ENCODE measurements at places on chromosomes 5 and 9.

DNA sequence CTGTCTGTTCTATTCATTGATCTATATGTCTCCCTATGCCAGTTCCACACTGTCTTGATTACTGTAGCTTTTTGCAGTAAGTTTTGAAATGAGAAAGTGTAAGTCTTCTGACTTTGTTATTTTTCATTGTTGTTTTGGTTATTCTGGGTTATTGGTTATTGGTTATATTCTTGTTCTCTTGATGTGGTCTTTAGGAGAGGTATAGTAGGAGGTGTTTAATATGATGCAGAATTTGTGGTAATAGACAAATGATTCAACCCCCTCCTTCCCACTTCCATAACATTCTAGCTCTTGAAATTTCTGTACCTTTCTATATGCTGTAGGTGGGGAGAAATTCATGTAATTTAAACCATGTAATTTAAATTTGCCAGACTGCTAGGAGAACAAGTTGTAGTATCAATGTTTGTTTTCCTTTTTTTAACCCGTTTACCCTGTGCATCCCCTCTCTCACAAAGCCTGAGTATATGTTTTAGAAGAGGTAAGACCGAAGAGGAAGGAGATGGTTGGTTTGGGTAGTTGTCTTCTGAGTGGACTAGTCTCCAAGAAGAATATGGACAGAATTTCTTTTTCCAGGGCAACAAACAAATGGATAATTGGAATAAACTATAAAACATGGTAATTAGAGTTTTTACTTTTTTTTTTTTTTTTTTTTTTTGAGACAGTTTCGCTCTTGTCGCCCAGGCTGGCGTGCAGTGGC lies 19.2 kb downstream of the ANKHD1 start:
- DNase-seq = no peak

- DNase-seq = no peak
These were observed 33.0 kb upstream of the PPP2CA start for GRCh38 chr5:134258896-134259295.

DNA sequence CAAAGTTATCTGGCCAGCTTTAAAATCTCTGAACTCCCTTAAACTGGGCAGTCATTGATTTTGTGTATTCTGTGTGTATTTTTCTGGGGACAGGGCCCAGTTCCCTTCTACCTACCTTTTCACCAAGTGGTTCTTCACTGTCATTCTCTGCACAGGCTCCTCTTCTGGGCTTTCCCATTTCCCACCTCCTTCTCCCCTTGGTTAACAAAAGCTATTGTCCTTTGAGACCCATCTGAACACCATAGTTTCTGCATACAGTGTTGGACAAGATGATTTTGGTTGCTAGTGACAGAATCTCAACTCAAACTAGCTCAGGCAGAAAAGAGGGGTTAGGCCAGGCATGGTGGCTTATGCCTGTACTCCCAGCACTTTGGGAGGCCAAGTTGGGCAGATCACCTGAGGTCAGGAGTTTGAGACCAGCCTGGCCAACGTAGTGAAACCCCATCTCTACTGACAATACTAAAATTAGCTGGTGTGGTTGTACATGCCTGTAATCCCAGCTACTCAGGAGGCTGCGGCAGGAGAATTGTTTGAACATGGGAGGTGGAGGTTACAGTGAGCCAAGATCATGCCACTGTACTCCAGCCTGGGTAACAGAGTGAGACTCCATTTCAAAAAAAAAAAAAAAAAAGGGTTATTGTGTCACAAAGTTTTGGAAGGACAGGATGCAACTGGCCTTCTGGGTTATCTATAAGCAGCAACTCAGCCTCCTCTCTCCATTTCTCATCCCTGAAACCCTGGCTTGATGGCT lies 31.0 kb upstream of the ANKRD34B start:
- no peak for DNase-seq

GRCh38 chr5:5770825-5771224 lies 348.3 kb downstream of the ICE1 start:
- no peak for DNase-seq

DNA sequence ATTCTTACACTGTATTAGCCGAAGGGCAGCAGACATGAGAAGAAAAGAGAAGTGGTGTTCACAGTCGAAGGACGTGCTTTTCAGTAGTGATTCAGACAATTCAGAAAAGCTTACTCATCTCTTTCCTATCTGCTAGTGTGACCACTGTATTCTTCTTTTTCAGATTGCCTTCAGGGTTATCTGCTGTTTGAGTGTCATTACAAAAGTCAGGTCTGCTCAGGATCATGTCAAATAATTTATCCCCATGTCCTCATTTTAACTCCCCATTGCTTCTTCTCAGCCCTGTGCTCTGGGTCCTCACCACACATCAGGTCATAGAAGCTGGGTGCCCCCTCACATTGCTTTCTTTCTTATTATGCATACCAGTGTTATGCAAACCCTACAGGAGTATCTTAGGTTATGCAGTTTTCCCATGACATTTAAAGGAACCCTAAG lies 394.0 kb downstream of the CETN3 start:
- no peak for DNase-seq

DNA sequence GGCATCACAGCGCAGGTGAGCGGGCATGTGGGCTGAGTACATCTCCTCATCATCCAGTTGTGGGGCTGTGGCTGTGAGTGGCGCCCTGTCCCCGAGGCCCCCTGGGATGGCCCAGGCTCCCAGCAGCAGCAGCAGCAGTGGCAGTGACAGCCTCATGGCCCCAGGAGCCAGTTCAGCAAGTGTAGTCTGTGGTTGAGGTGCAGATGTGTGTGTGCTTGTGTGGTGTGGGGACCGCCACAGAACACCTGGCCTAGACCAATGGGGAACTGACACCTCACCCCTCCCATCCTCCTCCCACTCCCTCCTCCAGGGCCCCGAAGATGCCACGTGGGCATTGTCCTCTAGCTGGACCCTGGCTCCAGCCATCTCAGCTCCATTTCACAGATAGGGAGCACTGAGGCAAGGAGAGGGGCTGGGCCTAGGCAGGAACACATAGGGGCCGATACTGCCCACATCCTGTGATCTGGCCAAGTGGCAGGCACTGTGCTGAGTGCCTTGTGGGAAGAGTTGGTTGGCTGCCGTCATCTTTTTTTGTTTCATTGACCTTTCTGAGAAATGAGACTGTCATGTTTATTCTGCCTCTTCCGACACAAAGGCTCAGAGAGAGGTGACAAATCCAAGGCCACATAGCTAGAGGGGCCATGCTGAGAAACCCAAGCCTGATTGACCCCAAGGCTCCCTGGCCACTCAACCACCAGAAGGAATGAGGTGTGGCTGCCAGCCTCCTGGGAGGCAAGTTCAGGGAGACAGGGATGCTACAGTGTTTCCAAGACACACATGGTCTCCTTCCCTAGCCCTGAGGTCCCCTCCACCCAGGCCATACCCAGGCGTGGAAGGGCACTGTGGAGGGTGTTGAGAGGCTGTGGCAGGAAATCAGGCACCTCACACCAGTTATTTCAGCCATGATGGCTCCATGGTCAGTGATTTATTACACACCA lies at the start of gene MZB1:
Gene MZB1 (minus strand): TSS at position 213 of the 938 bp plus-strand sequence. CDS start 57 bp downstream, at position 156.
- no peak for DNase-seq

GRCh38 chr9:121887553-121888437 lies 205.3 kb downstream of the TTLL11 start:
- DNase-seq = no peak

DNA sequence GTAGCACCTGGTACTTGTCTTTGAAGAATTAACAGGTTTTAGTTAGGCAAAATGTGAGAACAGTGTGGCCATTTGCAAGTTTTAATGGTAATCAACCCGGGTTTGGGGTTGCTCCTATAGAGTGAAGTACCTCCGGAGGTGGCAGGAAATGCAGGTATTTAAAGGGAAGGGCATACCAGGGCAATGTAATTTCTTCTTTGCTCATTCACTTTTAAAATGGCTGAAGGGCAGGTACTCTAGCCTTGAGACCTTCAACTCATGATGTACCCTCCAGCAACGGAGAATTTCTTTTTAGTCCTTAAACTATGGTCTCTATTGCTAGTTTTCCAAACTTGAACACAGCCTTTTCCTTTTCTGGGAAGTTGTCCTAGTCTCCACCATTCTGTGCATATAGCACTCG lies 1.3 kb upstream of the HSPA4 start:
- no peak for DNase-seq

DNA sequence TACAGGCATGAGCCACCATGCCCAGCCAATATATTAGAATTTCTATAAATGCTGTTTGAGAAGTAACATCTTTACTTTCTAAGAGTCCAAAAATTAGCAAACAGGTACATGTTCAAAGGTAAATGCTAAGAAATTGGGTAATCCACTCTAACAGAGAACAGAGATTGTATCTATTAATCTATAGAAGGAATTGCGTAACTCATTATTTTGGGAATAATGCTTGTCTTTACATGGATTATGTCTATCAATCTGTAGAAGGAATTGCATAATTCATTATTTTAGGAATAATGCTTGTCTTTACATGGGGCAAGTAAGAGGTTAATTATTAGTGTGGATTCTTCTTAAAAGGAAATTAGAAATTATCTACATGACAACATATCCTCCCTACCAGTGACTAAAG lies 30.5 kb downstream of the CCNH start:
- DNase-seq = no peak

All from stimulated activated CD4-positive, alpha-beta T cell treated with anti-CD3 and anti-CD28 coated beads, Interleukin-1b, Interleukin-23, amount 100 ng/mL, for 24 hours (primary cell).